ENCODE measurements at places on chromosomes 4 and X.
A peak's percentile ranks its signal among the peaks of the same experiment; 100 is the strongest.

DNA sequence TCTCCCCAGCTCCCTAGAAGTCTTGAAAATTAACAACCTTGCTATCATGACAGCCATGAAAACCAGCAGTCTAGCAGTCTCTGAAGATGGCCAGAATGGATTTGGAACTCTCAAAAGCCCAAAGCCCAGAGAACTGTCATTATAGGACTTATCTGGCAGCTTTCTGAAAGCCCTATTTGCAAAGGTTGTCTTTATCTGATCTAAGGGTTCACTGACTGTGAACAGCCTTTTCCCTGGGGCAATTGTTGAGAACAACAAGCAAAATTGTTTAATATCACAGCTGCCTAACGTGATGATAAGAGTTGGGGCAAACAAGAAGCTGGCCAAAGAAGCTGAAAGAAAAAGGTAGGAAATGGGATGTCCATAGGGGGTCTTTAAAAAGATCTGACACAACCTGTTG lies 20.9 kb upstream of the KLHL8 start:
- DNase-seq: no peak

- DNase-seq: no peak
Observed at GRCh38 chr4:71204056-71204455, 134.8 kb upstream of the SLC4A4 start.

- DNase-seq: no peak
Observed at GRCh38 chrX:72165551-72165950, 16.0 kb upstream of the PIN4 start.

- no peak for DNase-seq
Observed at GRCh38 chr4:72006586-72006985, 25.2 kb upstream of the NPFFR2 start.

GRCh38 chr4:152524427-152524826 lies 11.5 kb downstream of the FBXW7 start:
- no peak for DNase-seq

GRCh38 chr4:79421483-79421882 lies 13.5 kb upstream of the GK2 start:
- DNase-seq: no peak

- DNase-seq: no peak
Observed at GRCh38 chr4:156378033-156378665, 424.5 kb upstream of the CTSO start.

DNA sequence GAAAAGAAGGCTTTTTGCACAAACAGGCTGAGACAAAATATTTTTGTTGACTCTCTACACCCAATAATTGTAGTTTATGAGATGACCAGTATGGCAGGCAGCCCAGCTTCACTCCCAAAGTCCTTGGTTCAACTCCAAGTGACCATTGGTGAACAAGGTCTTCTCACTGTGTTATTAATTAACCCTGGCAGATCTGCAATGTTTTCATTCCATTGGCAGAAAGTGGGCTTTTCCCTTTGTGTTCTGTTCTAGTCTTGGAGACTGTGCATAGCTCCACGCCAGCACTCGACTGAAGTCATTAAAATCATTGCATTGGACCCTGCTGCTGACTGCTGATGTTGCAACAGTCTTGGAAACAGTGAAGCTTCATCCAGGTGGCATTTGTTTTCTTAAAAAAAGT lies 277.3 kb upstream of the HAND2 start:
- no peak for DNase-seq

DNA sequence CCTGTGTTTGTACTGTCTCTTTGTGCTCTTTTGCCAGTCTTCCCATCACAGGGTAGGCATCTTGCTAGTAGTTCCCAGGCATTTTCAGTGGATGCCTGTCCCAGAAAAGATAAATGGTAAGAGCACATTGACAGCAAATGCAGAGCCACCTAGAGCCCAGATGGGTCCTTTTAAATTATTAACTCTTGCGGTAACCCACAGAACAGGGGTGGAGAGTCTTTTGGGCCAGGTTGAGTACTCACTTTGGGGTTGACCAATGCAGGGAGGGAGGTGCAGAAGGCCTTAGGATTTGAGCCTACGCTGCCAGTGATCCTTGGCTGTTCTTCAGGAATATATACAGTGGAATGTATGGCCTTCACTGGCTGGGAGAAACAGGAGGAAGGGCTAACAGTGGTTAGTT lies 173.8 kb downstream of the MSN start:
- DNase-seq: no peak

DNA sequence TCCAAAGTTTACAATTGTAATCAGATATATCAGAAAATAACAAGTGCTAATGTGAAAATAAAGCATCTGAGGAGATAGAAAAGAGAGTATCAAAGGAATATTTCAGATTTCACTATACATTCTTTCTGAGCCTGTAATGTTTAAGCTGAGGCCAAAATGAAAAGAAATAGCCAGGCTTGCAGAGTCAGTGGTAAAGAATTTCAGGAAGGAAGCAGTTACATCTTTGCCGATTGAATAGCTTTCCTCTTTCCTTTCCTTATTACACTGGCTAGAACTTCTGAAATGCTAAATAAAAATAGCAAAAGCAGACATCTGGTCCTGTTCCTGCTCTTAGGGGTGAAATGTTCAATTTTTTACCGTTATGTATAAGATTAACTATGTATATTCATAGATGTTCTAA lies 1441.6 kb upstream of the PCDH7 start:
- DNase-seq: no peak

DNA sequence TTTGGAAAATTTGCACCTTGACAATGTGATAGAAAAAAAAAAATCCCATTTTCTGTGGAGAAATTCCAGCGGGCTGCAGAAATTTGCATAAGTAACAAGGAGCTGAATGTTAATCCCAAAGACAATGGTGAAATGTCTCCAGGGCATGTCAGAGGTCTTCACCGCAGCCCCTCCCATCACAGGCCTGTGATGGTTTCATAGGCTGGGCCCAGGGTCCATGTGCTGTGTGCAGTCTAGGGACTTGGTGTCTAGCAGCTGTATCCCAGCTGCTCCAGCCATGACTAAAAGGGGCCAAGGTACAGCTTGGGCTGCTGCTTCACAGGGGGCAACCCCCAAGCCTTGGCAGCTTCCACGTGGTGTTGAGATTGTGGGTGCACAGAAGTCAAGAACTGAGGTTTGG lies 85.2 kb downstream of the ADGRA3 start:
- no peak for DNase-seq

DNA sequence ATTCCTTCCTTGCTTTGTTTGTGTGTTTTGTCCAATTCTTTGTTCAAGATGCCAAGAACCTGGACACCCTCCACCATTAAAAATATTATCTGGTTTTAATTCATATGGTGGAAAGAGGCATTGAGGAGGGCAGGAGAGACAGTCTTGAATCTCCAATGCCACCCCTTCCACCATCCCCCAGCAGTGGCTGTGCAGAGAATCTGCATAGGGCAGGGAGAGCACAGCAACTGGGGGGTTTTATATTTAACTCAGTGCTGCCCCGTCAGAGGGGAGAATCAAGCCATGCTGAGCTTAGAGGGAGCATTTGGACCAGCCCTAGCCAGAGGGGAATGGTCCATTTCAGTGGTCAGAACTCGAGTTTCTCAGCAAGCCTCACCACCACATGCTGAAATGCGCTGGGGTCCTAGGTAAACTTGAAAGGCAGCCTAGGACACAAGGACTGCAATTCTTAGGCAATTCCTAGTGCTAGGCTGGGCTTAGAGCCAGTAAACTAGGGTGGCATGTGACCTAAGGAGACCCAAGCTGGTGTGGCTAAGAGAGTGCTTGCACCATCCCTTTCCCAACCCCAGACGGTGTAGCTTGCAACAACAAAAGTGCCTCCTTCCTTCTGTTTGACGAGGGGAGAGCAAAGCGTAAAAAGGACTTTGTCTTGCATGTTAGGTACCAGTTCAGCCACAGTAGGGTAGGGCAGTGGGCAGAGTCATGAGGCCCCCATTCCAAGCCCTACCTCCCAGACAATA lies 34.2 kb downstream of the CCDC158 start:
- no peak for DNase-seq

GRCh38 chr4:173910891-173911290 lies 372.6 kb downstream of the FBXO8 start:
- no peak for DNase-seq

- no peak for DNase-seq
Observed at GRCh38 chr4:54227256-54228055, 1.6 kb upstream of the PDGFRA start.

DNA sequence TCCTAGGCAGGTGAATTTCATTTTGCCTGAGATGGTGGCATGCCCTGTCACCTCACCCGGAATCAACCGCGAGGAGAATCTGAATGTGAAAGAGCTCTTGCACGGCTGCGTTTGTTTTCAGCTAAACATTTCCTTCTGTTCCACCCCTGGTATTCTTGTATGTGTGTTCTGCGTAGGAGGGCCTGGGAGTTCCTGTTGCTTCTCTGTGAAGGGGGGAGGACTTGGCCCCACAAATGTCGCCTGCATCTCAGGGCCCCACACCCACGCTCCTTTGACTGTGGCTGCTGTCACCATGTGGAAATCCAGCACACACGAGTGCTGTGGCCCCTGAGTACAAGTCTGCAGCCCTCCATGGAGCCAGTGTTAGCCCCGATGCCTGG lies 45.8 kb upstream of the CLCN4 start:
- peak; percentile 49 for DNase-seq

- no peak for DNase-seq
Observed at GRCh38 chr4:140426610-140427105, 790 bp downstream of the CLGN start.

- no peak for DNase-seq
Observed at GRCh38 chr4:25663781-25664180, 8.1 kb downstream of the SLC34A2 start.

DNA sequence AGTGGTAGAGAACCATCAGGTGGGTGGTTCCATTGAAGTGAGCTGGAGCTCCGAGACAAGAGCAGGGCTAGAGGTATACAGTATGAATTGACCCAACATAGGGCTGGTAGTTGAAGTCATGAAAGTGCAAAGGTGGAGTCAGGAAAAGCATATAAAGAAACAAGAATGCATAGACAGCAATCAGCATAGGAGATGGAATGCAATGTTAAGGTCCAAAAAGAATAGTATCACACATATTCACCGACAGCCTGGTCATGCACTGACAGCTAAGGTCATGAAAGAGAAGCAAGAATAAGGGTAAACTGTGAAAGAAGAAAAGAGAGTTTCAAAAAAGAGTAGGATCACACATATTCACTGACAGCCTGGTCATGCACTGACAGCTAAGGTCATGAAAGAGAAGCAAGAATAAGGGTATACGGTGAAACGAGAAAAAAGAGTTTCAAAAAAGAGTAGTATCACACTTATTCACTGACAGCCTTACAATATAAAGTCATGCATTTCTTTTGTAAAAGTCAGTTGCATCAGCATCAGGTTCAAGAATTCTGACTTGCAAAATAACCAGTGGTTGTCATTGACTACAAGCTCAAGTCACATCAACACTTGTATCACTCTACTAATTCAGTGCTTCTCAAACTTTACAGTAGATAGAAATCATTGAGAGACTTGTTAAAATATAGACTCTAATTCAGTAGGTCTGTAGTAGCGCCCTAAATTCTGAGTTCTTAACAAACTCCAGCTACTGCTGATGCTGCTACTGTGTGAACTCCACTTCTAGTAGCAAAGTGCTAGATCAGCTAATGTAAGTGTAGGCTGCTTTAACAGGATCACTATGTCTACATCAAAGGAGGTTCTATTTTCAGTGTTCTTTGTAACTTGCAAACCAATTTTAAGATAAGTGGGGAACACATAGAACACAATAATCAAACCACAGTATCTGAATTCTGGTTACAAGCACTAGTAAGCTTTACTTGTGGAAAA lies 221.9 kb downstream of the PDGFC start:
- no peak for DNase-seq

DNA sequence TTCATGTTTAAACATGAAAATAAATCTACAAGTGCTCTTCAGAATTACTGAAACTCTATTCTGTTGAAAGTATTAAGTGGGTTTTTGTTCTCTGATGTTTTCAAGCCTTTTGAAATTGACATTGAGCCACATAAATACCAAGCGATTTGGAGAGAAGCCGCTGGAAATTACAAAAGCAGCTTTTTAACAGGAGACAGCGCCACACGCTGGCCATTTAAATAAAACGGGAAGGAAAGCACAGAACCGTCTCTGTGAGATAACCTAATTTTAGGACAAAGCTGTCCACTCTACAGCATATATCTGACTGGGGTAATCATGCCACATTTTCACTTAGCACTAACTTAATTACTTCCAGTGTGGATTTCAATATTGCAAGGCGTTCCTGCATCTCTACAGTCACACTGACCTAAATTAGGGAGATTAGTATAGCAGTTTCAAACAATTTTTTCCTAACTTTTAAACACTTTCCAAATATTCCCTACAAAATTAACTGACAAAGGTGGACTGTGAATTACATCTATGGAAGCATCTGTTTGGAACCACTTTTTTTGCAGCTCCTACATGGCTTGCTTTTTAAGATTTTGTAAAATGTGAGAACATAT lies 6.8 kb upstream of the ANOS1 start:
- DNase-seq: no peak

Data from stimulated activated CD8-positive, alpha-beta memory T cell treated with anti-CD3 and anti-CD28 coated beads, Interleukin-4, amount 100 ng/mL, for 4 hours (primary cell).